ENCODE measurements at places on chromosomes 5 and 9. TPM values are rescaled to one million over a fixed set of nuclear protein-coding genes. Genes with fewer than 3 reads are reported as not detected.

Gene RLN1
- not detected for total RNA-seq

Gene MYMK
- total RNA-seq = not detected

Gene F2RL2
- total RNA-seq = 0.15 TPM

Gene NOXA1
- 13.8 TPM for total RNA-seq

Gene SPATA31E1
- total RNA-seq = not detected

Gene ANKRD20A1
- 0.34 TPM for total RNA-seq

Gene KIF20A
- 0.10 TPM for total RNA-seq

DNA sequence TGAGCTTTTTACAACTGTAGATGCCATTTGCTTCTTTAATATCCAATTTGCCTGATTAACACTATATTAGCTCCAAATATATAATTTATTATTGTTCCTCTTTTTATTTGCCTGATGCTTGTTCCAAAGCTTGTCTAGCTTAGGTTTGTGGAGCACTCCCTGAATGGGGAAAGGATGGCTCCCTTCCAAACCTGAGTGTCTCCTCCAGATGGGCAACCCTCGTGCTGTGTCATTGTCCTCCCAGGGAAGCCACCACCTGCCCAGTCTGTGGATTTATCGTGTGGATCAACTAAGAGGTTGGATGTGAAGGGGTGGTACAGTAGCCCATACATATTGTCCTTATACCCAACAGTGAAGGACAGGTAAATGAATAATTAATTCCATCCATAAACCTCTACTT is 404.9 kb downstream of the CDK5RAP2 start:
- no peaks in the 10 kb centered on the region for H3K4me1 ChIP-seq
- no peaks in the 10 kb centered on the region for H3K27me3 ChIP-seq
- DNase-seq = no peak
- no peak overlapping the region for H3K27ac ChIP-seq
- H3K4me3 ChIP-seq = no peak overlapping the region

GRCh38 chr5:67283275-67283987 is 86.8 kb upstream of the CD180 start:
- no peaks in the 10 kb centered on the region for H3K27me3 ChIP-seq
- peak overlapping the region; percentile 5 for H3K27ac ChIP-seq
- peak; percentile 35 for DNase-seq
- peaks cover 17% of the 10 kb centered on the region for H3K4me1 ChIP-seq
- H3K36me3 ChIP-seq = no peaks in the 10 kb centered on the region

GRCh38 chr5:132486318-132487094 is 4.1 kb downstream of the IRF1 start:
- H3K4me3 ChIP-seq = no peak overlapping the region
- no peaks in the 10 kb centered on the region for H3K27me3 ChIP-seq
- no peaks in the 10 kb centered on the region for H3K36me3 ChIP-seq
- no peak overlapping the region for H3K27ac ChIP-seq

DNA sequence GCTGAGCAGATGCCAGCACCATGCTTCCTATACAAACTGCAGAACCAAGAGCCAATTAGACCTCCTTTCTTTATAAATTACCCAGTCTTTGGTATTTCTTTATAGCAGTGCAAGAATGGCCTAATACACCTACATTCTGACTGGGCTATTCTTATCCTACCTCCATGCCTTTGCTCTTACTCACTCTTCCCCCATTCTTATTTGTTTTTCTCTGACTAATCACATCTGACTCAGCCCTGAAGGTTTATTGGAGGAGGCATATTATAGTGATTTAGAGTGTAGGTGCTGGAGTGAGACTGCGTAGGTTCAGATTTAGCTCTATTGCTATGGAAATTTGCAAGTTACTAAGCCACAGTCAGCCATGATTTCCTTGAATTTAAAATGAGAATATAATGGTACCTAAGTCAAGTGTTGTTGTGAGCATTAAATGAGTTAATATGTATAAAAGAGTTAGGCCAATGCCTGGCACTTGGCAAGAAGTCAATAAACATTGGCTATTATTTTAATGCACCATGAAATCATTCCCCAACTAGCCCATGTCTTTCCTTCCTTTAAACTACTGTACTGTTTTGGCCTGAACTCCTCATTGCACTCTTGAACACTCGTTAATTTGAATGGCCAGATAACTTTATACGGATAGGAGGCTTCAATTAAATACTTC is 531.2 kb upstream of the ZNF608 start:
- no peak for DNase-seq
- H3K4me1 ChIP-seq = no peaks in the 10 kb centered on the region
- H3K27me3 ChIP-seq = no peaks in the 10 kb centered on the region
- no peaks in the 10 kb centered on the region for H3K36me3 ChIP-seq
- no peak overlapping the region for H3K27ac ChIP-seq

- no peak overlapping the region for H3K27ac ChIP-seq
- H3K36me3 ChIP-seq = no peaks in the 10 kb centered on the region
Observed at GRCh38 chr5:178398901-178399700, 166.5 kb upstream of the PHYKPL start.

DNA sequence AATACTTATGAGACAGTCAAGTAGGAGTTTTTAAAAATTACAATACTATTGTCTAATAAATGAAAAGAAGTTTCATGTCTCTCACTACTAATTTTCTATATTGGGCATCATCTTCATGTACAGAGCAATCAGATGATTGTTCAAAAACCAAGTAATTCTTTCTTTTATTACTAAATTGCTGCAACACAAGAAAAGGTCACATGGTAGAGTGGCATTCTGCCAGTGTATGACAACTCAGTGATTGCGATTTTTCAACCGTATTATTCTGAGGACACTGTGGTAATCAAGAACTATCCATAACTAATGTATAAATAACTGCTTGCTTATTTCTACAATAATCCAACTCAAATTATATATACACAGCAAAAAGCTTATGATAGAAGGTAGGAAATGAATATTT is 96.7 kb upstream of the GRHPR start:
- DNase-seq = no peak
- H3K4me3 ChIP-seq = no peak overlapping the region
- H3K27ac ChIP-seq = no peak overlapping the region
- H3K36me3 ChIP-seq = no peaks in the 10 kb centered on the region
- H3K4me1 ChIP-seq = no peaks in the 10 kb centered on the region

DNA sequence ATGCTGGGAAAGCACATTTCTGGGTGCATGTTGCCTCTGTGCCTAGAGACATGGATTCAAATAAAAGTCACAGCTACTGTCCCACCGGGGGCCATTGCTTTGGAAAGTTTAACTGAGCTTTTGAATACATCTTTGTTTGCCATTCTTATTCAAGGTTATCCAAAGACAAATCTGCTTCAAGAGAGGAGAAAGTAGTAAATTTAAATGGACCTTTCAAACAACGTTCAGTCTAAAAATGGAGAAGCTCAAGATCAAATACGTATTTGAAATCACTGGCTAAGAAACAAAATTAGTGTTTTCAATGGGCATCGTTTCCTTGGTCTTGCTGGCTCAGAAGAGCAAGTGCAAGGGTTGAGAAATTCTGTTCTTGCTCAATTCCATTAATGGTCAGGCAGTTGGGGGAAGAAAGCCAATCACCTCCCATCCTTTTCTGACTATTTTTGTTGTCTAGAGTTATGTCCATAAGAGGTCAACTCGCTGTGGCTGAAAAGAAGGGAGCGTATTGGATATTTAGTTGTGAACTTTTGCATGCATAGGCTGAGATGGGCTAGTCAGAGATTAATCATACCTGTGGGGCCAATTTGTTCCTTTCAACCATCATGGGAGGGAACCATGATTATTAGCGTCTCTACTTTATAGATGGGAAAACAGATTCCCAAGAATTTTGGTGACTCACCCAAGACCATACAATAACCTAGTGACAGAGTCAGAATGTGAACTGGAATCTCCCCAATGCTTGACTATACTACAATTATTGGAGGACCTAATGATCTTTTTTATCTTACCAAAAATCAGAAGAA is 276.2 kb upstream of the TNC start:
- DNase-seq = no peak
- H3K4me1 ChIP-seq = no peaks in the 10 kb centered on the region
- H3K27ac ChIP-seq = no peak overlapping the region
- H3K27me3 ChIP-seq = no peaks in the 10 kb centered on the region
- H3K36me3 ChIP-seq = no peaks in the 10 kb centered on the region

GRCh38 chr9:93065135-93065720 is 6.7 kb downstream of the SUSD3 start:
- H3K27ac ChIP-seq = no peak overlapping the region
- H3K4me3 ChIP-seq = no peak overlapping the region
- no peak for DNase-seq
- no peaks in the 10 kb centered on the region for H3K36me3 ChIP-seq
- H3K27me3 ChIP-seq = no peaks in the 10 kb centered on the region

DNA sequence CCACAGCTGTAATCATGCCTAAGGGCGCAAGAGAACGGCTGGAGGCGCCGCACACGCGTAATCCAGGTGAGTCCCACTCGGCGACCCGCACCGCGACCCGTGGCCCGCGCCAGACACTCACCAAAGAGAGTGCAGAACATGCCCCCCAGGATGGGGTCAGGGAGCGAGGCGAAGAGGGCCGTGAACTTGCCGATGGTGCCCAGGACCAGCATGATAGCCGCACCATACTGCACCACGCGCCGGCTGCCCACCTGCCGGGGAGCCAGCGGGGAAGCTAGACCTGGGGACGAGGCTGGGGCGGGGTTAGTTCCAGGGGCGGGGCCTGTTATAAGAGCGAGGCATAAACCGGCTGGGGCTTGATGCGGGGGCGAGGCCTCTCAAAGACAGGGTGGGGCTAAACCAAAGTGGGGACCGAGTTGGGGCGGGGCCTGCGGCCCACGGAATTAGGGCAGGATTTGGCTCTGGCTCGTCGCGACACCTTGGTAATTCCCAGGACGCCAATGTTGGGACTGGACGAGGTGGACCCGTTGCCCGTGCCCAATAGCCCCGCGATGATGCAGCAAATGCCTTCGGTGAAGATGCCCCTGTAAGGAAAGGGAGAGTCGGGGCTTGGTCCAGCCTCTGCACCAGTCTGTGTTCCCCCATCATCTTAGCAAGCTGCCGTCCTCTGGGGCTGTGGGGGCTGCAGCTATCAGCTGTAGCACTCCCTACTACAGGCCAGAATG is 4.8 kb downstream of the SLC23A1 start:
- no peak overlapping the region for H3K27ac ChIP-seq
- peaks cover 3% of the 10 kb centered on the region for H3K4me1 ChIP-seq
- peak; percentile 21 for DNase-seq
- no peak overlapping the region for H3K4me3 ChIP-seq
- H3K27me3 ChIP-seq = no peaks in the 10 kb centered on the region
- no peaks in the 10 kb centered on the region for H3K36me3 ChIP-seq

All from ovary (tissue), 10 donors.